ENCODE measurements at places on chromosomes 11 and 22.

- DNase-seq: no peak
Observed at GRCh38 chr22:26995235-26995634, 337.8 kb downstream of the MIAT start.

GRCh38 chr22:18021431-18021830, 2.9 kb downstream of the MICAL3 start:
- no peak for DNase-seq

DNA sequence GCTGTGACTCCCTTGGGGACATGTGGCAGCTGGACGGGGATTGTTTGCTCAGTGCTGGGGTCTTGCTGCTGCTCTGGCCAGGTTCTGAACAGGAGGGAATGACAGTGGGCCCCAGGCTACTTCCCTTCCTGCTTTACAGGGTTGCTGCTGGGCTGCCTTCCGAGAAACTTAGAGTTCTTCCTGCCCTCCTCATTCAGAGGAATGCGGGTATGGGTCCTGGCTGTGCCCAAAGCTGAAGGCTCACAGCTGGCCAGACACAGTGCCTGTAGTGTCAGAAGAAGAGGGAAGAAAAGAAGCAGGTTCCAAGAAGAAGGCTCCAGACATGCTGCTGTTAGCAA, 108.3 kb upstream of the PARVA start:
- no peak for DNase-seq

DNA sequence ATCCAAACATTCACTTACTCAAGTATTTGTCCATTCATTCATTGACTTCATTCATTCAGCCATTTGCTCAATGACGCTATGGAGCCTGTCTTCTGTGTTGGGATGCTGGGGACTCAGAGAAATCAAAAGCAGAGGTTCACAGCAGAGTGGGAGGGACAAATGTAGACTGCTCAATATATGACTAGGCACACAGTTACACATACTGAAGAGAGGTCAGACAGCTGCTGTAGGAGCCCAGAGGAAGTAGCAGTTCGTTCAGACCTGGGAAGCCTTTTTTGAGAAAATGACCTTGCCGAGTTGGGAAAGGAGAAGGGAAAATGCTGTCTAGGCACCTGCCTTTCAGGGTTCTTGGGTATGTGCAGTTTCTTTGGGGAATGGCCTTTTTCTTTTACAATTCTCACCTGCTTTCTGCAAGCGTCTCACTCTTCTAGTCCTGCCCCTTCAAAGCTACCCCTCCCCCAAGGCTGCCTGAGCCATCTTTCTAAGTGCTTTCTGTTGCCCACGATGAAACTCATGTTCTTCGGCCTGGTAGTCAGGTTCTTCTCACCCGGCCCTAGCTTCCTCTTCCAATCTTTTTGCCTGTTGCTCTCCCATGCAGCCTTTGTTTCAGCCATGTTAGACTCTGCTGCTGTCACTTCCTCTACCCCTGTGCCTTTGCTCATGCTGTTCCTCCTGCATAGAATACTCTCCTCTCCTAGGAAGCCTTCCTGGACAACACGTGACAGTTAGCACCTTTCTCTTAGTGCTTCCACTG, 4.2 kb upstream of the UVRAG start:
- no peak for DNase-seq
